ENCODE measurements at places on chromosomes 3 and 15.

- no peak for DNase-seq
These were observed 6.2 kb upstream of the CCDC80 start for GRCh38 chr3:112647122-112647521.

GRCh38 chr15:57367556-57367955 lies 8.7 kb upstream of the CGNL1 start:
- no peak for DNase-seq

GRCh38 chr15:58446521-58446920 lies 14.7 kb downstream of the LIPC start:
- DNase-seq: no peak

DNA sequence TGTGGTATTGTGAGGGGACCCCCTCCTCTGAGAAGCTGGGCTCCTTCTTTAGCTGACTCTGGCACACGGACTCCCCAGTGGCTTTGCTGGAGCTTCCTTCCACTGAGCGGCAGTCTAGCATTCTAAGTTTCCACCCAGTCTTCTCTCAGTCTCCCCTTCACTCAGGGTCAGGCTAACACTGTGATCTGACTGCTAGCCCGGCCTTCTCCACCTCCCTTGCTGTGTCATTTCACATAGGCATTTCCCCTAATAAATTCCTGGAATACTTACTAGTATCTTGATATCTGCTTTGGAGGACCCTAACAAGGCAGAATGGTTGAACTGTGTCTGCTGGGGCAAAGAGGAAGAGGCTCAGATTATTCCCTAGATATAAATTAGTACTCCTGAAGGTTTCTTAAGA lies 106.2 kb upstream of the THBS1 start:
- no peak for DNase-seq

GRCh38 chr15:42079401-42079908 lies 14.9 kb downstream of the PLA2G4D start:
- DNase-seq: no peak

- DNase-seq: no peak
These were observed 167.3 kb downstream of the SLCO3A1 start for GRCh38 chr15:92020804-92021203.
